ENCODE measurements at places on chromosomes 4 and X.

DNA sequence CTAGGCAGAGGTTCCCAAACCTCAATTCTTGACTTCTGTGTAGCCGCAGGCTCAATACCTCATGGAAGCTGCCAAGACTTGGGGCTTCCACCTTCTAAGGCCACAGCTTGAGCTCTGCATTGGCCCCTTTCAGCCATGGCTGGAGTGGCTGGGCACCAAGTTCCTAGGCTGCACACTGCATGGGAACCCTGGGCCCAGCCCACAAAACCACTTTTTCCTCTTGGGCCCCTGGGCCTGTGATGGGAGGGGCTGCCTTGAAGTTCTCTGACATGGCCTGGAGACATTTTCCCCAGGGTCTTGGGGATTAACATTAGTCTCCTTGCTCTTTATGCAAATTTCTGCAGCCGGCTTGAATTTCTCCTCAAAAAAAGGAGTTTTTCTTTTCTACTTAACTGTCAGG lies 14.0 kb upstream of the LOC101059915 start:
- DNase-seq, result no peak

GRCh38 chrX:7286168-7286837 lies 138.3 kb upstream of the PUDP start:
- DNase-seq, result no peak

- DNase-seq, result peak; percentile 58
Observed at GRCh38 chrX:1491851-1492349, 39.2 kb upstream of the ASMTL start.

GRCh38 chr4:41512596-41512995 lies 25.4 kb upstream of the LIMCH1 start:
- DNase-seq, result no peak

GRCh38 chr4:16227462-16227868 lies 1.2 kb upstream of the TAPT1 start:
- no peak for DNase-seq

DNA sequence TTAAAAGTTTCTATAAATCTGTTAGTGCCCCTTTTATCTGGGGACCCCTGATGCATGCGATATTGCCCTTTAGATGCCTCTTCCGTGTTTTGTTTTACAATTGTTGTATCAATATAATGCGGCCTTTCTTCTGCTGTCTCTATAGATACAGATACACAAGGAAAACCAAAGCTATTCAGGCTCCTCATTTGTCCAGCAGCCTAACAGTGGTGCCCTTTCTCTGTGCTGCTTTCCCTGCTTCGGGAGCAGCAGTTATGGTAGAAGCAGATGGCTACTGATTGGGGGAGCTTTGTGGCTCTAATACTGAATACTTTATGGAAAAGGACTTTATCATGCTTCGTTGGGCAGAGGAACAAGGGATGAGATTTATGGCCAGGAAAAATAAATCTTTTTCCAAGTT lies 10.6 kb upstream of the PRDM8 start:
- DNase-seq, result no peak

DNA sequence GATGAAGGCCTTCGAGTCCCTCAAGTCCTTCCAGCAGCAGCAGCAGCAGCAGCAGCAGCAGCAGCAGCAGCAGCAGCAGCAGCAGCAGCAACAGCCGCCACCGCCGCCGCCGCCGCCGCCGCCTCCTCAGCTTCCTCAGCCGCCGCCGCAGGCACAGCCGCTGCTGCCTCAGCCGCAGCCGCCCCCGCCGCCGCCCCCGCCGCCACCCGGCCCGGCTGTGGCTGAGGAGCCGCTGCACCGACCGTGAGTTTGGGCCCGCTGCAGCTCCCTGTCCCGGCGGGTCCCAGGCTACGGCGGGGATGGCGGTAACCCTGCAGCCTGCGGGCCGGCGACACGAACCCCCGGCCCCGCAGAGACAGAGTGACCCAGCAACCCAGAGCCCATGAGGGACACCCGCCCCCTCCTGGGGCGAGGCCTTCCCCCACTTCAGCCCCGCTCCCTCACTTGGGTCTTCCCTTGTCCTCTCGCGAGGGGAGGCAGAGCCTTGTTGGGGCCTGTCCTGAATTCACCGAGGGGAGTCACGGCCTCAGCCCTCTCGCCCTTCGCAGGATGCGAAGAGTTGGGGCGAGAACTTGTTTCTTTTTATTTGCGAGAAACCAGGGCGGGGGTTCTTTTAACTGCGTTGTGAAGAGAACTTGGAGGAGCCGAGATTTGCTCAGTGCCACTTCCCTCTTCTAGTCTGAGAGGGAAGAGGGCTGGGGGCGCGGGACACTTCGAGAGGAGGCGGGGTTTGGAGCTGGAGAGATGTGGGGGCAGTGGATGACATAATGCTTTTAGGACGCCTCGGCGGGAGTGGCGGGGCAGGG lies 568 bp downstream of the HTT start:
- DNase-seq, result peak; percentile 16

DNA sequence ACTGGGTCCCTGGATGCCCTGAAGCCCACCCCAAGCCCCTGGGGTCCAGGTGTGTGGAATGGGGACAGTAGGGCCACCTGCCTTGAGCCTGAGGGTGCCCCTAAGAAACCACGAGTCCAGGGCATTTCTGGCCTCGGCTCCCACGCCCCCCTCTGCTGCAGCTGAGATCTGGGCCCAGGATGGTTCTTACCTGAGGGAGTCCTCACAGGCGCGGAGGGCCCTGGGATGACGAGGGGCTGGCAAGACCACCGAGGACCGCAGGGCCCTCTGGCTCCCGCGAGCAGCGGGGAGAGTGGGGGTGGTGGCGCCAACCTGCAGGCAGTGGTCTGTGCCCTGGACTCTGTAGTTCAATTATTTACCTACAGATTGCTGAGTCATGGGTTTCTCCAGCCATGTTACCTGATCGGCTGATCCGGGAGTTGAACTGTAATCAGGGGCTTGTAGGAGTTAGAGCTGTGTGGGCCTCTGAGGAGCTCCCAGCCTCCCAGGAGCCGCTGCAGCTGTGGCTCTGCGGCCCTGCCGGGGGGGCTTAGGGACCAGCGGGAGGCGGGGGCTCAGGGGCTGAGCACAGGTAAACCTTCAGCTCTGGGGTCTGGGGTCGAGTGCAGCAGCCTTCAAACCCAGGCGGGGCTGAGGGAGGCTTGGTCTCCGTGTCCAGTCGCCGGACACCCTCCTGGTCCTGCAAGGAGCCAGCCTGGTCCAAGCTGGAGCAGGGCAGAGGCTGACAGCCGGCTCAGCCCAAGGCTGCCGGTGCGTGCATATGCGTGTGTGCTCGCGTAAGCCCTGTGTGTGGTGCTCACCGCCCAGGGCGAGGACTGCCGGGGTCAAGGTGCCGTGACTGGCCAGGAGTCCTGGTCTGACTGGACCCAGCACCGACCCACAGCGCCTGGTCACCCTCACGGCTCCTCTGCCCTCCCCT lies at the start of gene SLC26A1:
SLC26A1 (minus strand) TSS at position 294 of the 919 bp plus-strand sequence. CDS start 1,701 bp downstream, outside the sequence.
- no peak for DNase-seq

GRCh38 chr4:185471235-185472102 lies at the start of gene CCDC110:
Gene CCDC110 (minus strand): TSS chr4:185471733. CDS start chr4:185471683, 50 bp downstream.
- peak; percentile 89 for DNase-seq

DNA sequence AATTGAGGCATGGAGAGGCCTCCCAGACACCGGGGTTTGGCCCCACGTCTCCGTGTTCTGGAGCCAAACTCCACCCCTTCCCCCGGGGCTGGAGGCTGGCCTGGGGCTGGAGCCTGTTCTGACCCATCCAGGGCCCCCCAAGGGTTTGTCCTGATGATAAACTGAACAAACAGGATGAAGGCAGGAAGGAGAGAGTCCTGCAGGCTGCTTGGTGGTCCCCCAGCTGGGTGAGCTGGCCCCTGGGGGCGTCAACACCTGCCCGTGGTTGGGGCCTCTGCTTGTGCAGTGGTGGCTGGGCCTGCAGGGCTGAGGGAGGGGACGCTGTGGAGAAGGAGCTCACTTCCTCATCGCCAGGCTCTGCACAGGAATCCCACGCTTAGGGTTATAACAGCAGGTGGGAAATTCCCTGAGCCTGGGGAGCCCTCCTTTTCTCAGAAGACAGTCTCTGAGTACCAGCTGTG lies 2.3 kb downstream of the SH3TC1 start:
- no peak for DNase-seq

- DNase-seq, result no peak
Observed at GRCh38 chrX:74511704-74512103, 90.4 kb downstream of the SLC16A2 start.

DNA sequence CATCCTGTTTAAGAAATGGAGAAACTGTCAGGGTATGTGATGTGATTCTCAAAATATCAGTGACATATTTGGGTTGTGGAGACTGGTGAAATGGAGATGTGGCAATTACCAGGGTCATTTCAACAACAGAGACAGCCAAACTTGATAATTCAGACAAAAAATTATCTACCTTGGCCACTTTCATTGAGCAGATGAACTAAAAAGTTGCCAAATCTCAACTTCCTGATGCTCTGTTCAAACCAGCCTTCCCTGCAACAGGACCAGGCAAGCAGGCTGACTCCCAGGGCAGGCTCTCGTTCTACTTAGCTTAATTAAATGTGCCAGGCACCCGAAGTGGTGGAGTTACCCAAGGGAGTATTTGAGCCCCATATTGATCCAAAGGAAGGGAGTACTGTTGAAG lies 199.6 kb downstream of the AFF2 start:
- DNase-seq, result no peak

DNA sequence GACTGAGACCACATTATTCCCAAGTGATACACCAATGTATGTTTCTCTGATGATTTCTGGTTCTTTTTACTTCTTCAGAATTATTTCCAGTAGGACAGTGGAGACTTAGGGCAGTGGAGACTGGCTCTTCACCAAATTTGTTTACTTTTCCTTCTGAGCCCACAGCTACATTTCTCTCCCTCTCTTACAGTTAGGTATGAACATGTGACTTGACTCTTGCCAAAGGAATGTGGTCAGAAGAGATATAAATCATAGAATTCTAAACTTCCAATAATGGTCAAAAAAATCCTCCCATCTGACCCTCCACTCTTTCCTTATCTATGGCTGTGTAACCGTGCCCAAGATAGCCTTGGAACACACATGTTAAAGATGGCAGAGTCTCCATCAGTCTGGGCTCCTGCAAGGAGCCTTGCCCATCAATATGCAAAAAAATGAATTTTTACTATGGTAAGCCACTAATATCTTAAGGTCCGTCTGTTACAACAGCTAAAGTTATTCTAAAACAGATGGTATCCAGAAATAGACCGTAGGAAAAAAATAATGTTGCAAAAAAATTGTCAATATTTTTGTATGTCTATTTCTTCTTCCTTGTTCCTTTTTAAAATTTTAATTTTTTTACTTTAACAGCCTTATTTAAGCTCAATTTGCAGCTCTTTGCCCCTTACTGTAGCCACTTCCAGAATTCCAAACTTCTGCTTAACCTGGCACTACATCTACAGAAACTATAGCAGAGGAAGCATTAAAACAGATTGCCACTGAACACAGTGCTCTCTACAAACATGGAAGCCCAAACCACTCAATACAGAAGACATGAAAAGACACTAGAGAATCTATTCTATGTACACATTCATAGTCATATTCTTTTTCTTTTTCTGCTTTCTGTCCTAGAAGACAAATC lies 260.7 kb downstream of the COL25A1 start:
- no peak for DNase-seq

DNA sequence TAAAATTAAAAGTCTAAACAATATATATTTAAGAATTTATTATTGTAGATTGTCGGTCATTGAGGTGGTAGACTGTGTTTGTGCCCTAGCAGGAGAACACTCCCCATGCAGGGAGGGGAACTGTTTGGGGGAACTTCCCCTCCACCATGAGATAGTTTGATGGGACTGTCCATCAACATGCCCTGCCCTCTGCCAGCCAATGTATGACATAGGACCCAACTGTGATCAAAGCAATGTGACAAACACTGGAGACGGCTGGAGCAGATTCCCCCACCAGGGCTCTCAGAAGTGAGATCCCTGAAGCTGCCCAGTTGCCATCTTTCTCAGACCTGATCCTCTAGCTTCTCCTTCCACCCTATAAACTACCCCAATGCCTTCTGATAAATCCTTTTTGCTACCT lies 44.9 kb downstream of the SH3KBP1 start:
- no peak for DNase-seq

- DNase-seq, result no peak
Observed at GRCh38 chr4:115272185-115272584, 158.8 kb upstream of the NDST4 start.

DNA sequence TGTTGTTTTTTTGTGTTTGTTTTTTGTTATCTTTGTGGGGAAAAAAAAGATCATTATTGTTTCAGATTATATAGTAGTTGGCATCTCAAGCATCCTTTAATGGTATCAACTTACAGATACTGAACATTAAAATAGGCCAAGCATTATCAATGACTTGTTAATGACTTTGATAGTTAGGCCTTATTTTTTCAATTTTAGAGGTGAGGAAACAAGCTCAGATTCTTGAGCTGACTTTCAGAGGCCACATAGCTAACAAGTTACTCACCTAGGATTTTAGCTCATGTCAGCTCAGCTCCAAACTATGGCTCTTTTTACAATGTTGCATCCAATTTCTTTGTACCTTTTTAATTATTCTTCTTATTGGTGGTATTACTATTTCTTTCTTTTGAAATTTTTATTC lies 471 bp upstream of the PLAC8 start:
- no peak for DNase-seq

GRCh38 chr4:79603681-79604080 lies 195.7 kb upstream of the GK2 start:
- no peak for DNase-seq

GRCh38 chr4:64174247-64174882 lies 234.9 kb downstream of the TECRL start:
- no peak for DNase-seq

- DNase-seq, result no peak
Observed at GRCh38 chr4:87052615-87053014, 117.8 kb downstream of the AFF1 start.

GRCh38 chr4:6494431-6495295 lies 22.2 kb upstream of the PPP2R2C start:
- no peak for DNase-seq

- no peak for DNase-seq
Observed at GRCh38 chr4:110484767-110485166, 8.8 kb downstream of the ENPEP start.

DNA sequence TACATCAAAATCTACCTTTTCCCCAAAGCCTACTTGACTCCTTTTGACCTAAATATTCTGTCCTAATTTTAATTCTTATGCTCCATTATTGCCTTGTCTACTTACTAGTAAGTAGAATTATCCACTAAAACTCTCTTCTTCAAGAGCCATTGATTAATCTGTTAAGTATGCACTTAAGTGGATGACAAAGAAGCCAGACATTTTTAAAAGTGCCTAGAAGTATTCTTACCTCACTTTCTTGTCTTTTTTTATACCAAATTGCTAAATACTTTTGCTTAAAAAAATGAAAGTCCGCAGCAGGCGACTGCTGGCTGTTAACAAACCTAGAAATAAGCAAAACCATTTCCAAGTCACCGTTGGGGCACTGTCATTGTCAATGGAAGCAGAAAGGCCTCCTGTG lies 20.1 kb upstream of the FRMPD4 start:
- DNase-seq, result no peak

Data from NCI-H460 (cell line).